ENCODE measurements at places on chromosomes 1 and 21.

DNA sequence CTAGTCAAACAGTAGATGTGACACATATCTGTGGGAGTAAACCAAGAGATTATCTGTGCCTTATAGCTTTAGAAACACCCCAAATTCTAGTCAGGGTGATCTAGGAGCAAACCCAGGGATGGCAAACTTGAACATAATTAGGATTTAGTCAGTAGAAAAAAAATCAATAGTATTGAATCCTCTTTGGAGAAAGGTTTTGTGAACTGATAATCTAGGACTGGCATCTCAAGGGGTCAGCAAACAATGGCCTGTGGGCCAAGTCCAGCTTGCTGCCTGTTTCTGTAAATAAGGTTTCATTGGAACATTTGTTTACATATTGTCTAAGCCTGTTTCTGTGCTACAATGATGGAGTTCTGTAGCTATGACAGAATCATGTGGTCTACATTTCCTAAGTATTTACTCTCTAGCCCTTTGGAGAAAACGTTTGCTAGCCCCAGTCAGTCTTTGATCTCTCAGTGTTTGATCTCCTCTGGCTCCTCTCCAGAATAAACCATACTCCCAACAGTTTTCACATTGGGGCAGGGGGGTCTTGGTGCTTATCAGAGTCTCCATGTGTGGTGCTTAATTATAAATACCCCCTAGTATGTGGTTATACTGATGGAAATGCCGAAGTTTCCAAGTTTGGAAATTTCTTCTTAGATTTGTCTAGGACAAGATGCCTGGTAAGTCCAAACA is 385.8 kb downstream of the NTNG1 start:
- DNase-seq, result no peak

DNA sequence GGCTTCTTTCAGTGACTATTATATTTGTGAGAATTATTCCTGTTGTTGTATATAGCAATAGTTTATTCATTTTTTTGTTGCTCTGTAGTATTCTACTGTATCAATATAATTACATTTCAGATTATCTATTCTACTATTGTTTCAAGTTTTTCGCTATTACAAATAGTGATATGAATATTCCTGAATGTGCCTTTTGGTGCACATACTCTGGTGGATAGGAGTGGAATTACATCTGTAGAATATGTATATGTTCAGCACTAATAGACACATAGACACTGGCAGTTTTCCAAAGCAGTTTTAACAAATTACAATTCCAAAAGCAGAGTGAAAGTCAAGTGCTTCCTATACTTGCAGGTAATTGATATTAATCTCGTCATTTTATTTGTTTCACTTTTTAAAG is 696.2 kb upstream of the PRMT6 start:
- DNase-seq, result no peak

DNA sequence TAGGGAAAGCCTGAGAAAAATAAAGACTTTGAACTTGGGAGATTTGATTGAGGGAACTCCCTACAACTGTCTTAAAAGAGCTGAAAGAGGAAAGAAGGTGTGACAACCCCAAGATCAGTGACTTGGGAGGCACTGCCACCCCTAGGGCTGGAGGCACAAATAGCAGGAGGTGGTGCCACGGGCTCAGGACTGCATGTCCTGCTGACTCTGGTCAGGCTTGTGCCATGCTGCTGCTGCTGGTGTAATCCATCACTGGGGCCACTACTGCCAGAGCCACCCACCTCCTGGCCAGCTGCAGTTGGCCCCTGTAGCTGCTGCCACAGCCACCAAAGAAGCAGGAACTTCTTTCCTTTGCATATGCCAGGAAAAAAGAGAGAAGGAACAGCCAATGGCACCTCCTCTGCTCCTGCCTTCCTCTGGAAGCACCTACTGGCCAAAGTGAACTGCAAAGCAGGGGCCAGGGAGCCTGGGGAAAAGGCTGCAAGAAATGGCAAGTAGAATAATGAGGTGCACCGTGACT is 730.3 kb downstream of the PTPRU start:
- DNase-seq, result no peak

DNA sequence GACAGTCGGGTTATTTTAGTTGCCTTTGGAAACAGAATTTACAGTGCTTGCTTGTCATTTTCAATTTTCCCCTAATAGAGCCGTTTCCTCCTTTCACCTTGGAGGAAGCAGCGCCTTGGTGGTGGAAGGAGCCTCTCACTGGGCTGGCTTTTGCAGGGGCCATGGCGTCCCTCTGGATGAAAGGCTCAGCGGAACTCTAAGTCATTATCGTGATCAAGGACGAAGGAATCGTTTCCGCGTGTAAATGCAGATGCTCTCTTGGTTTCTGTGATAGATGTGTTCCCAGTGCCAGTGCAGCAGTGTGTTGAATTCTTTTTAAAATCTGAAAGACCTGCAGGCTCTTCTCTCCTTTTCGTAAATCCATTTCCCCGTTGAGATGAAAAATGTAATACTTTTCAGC is 126.2 kb upstream of the LMO4 start:
- DNase-seq, result no peak

- no peak for DNase-seq
These were observed 71.2 kb upstream of the HMGB4 start for GRCh38 chr1:33792651-33793050.

- DNase-seq, result no peak
These were observed 5.9 kb downstream of the TARBP1 start for GRCh38 chr1:234473118-234473517.

- DNase-seq, result no peak
These were observed 175.3 kb downstream of the PRDM16 start for GRCh38 chr1:3244025-3244926.

GRCh38 chr1:36693161-36693525 is 210.4 kb upstream of the CSF3R start:
- no peak for DNase-seq

All from IMR-90 (cell line).